Right renal pelvis (tissue), 4 donors: ENCODE measurements at places on chromosomes 4 and X.

DNA sequence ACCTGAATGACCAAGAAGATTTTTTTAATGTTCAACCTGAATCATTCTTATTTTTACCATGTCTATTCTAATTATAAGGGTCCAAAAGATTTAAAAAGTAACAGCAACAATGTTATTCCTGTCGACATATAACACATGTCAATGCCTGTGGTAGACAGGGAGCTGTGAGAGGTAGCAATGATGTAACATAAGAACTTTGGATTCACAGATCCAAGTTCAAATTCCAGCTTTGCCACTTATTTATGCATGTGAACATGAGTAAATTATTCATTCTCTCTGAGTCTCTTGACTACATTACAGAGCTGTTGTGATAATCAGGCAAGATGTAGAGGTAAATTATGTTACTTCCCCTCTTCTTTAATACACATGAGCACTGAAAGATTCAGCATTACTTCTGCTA, 54.5 kb downstream of the KLHL8 start:
- DNase-seq, result no peak

- no peak for DNase-seq
These were observed 6.7 kb upstream of the FSTL5 start for GRCh38 chr4:162170509-162170908.

- no peak for DNase-seq
These were observed 76.8 kb downstream of the RNF150 start for GRCh38 chr4:141056473-141056872.

DNA sequence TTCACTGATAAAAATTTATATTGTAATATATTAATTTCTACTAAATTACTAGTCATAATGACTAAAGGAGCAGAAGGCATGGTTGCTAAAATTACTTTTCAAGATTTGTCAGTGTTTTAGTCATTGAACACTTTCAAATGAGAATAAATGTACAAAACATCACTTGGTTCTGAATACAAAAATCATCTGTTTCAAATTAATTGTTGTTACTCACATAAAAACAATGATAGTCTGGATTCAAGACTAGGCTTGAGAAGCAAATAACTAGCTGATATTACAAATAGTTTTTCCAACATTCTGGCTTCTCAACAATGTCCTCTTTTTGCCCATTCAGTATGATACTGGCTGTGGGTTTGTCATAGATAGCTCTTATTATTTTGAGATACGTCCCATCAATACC, 112.5 kb downstream of the ANAPC10 start:
- DNase-seq, result no peak

DNA sequence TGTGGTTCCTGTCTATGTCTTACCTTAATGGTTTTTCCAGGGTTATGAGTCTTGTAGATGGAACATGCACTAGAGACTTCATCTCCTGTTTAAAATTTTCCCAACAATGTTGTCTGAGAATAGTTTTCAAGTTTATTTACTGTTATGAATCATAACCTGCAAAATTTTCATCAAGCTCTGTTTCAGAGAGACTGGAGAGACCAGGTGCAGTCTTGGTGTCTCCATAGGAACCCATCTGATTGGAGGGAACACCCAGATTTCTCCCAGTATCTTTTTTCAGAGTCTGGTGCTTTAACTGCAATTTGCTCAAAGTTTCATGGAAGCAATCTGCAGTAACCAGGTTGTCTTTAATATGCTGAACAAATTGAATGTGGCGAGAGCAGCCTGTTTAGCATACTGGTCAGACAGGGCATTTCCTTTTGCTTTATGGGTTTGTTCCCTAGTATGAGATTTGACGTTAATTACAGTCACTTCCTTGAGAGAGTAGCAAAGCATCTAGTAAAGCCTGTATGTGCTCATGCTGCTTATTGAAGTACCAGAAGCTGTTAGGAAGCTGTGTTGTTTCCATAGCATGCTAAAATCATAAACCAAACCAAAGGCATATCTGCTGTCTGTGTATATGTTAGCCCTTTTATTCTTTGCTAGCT, 18.8 kb upstream of the VSIG1 start:
- no peak for DNase-seq

- no peak for DNase-seq
These were observed 151.4 kb upstream of the STX18 start for GRCh38 chr4:4693258-4693657.

DNA sequence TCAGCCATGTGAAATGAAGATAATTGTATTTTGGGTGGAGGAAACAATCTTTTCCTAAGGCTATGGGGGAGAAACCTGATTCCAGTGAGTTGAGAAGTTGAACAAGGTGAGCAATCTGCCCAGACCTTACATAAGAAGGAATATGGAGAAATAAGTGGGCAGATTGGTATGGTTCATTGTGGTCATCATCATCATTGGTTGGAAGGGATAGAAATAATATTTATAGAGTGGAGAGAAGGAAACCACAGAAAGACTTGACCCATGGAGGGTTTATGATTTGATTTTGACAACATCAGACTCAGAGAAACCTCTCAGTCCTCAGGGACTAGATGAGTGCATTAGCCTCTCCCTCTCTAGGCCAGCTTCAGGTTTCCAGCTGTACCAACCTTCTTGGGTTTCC, 177.9 kb upstream of the NEIL3 start:
- no peak for DNase-seq

GRCh38 chrX:123489011-123489410, 243.8 kb downstream of the THOC2 start:
- no peak for DNase-seq

- no peak for DNase-seq
These were observed 7.3 kb downstream of the GRPEL1 start for GRCh38 chr4:7060346-7061150.

- DNase-seq, result no peak
These were observed 223.4 kb downstream of the SHROOM3 start for GRCh38 chr4:76658231-76659102.

DNA sequence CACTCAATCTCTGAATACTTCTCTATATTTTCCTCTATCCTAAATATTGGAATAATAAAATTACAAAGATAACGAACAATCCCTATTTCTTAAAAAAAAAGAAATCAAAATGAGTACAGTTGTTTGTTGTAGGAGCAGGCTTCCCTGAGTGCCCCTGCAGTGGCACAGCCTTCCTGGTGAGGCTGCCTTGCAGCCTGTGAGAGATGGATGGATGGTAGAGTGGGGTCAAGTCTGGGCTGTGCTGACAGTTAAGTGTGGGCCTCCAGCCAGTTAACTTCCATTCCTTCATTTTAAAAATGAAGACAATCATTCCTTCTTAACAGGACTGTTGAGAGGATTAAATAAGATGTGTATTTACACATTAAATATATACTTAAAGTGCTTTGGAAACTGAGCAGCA, 136.9 kb downstream of the MGST2 start:
- no peak for DNase-seq

- no peak for DNase-seq
These were observed 252.3 kb downstream of the PDHA2 start for GRCh38 chr4:96092151-96092705.

- DNase-seq, result peak; percentile 8
These were observed 260.6 kb downstream of the NKX6-1 start for GRCh38 chr4:84238247-84239090.

DNA sequence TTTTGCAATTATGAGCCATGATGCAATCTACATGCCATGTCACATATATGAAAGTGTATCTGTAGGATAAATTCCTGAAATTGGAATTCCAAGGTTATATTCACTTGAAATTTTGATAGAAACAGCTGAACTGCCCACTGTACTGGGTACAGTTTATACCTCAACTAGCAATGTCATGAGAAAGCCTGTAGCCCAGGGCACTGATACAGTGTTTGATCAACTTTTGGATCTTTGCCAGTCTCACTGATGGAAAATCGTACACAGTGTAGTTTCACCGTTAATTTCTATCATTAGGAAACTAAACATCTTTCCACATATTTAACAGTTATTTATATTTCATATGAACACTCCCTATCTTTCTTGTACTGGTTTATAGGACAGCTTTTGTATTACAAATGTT, 34.2 kb downstream of the TAPT1 start:
- no peak for DNase-seq

- no peak for DNase-seq
These were observed 126.5 kb upstream of the WDFY3 start for GRCh38 chr4:85092943-85093342.
